ENCODE measurements at places on chromosomes 2 and 18.

DNA sequence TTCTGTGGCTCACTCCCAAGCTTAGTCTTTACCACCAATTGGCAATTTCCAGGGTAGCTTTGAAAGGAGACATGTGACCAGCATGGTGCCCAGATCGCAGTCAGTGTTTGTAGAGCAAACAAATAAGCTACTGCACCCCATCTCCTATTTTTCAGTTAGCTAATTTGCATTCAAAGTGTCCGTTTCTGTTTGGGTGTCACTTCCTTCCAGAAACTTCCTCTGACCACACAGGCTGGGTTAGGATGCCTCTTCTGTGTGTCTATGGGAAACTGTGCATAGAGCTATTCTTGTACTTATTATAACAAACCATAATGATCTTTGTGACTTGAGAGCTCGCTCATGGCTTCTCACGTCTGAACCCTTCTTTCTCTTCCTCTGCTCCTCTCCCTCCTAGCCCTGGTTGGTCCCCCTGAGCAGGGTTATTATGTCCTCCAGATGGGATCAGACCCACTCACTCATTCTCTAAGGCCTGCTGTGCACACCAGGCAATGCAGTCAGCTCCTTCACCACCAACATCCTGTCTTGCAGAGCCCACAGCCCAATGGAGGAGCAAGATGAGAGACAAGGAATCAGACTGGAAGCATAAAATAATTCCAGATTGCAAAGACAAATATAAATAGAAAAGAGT lies 101.2 kb upstream of the ALK start:
- no peak for DNase-seq

- peak; percentile 93 for DNase-seq
Measured at GRCh38 chr2:226701052-226701451, 98.6 kb downstream of the IRS1 start.

GRCh38 chr2:174585146-174585545 lies 12.5 kb downstream of the WIPF1 start:
- no peak for DNase-seq

- DNase-seq, result no peak
Measured at GRCh38 chr18:40878371-40878770, 1076.7 kb upstream of the PIK3C3 start.

- peak; percentile 54 for DNase-seq
Measured at GRCh38 chr2:151051574-151052220, 210.0 kb downstream of the RBM43 start.

DNA sequence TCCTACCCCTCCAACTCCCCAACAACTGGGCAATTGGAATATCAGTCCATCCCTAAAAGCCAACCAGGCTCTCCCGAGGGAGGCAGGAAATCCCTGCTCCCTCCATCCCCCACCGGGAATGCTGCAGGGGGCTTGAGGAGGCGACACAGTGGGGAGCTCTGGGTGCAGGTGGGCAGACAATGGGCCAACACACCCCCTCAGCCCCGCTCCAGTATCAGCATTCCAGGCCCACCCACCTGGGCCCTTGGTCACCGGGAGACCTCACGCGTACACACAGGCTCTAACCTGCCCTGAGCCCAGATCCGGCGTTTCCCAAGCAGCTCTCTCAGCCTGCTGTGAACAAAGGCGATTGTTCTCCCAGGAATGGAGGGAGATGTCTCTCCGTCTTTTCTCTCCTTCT lies 37.6 kb upstream of the FZD7 start:
- DNase-seq, result no peak

DNA sequence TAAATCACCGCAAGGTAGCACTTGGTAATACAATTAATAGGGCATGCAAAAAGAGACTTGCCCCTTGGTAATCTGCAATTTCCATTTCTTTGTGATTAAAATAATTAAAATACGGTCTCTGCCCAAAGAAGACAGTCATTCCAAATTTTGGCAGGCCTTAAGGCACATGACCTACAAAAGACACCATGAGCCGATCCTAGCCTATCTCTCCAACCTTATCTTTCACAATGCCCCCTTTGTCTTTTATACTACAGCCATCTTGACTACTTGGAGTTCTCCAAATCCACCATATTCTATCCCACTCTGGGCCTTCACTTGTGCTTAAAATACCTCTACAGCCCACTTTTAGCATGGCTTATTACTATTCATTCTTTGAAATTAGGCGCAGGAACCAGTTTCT lies 23.3 kb downstream of the CFAP210 start:
- DNase-seq, result no peak

DNA sequence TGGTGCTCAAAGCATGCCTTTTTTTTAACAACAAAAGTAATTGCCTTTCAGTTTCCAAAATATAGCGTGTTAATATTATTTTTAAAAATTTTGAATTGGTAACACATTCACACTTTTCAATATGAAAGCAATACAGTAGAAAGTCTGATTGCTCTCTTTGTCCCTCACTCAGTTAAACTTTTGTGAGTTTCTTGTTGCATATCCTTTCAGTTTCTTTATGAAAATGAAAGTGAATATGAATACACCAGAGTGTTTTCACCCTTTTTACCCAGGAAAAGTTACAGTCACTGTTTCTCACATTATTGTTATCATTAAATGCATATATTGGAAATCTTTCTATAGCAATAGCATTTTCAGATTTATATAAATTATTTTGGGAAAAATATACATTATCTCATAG lies 377.4 kb upstream of the CRIM1 start:
- no peak for DNase-seq

- DNase-seq, result no peak
Measured at GRCh38 chr2:118148133-118148532, 59.9 kb downstream of the INSIG2 start.

GRCh38 chr2:216066230-216066629 lies 15.4 kb downstream of the PECR start:
- DNase-seq, result no peak

- DNase-seq, result peak; percentile 83
Measured at GRCh38 chr2:1781291-1782080, 37.2 kb upstream of the PXDN start.

- peak; percentile 98 for DNase-seq
Measured at GRCh38 chr2:233059797-233060500, at the start of gene INPP5D. INPP5D (plus strand) TSS chr2:233060342; CDS start chr2:233060479, 137 bp downstream.

- DNase-seq, result peak; percentile 64
Measured at GRCh38 chr2:230885463-230886130, 20.9 kb downstream of the ITM2C start.

DNA sequence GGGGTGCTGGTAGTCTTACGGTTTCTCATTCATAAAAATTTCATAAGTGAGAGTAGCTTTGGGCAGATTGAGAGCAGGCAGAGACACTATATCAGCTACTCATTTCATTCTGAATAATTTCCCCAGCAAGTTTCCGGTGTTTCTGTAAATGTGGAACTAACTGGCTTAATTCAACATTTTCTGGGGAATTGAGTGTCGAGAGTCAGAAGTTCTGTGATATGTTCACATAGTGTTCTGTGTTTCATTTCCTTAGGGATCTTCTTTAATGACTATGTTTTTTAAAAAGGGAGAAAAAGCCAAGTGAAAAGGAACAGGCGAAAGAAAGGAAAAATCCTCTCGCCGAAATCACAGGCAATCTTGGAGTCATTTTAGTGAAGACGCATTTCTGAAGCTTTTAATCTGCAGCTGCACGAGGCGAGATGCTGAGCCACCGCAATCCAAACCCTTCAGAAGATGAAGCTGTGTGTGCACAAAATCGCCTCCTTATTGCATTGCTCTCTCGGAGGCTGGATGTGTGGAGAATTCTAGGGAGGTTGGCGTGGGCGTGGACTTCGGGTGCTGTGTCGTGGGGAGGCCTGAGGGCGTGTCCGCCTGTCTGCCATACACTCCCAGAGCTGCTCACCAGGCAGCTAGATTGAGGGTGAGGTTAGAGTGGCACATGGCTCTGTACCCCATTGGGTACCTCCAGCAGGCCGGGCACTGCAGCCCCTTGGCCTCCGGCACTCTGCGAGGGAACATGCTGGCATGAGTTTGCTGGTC lies 38.4 kb upstream of the HDAC4 start:
- no peak for DNase-seq

GRCh38 chr18:9803063-9803697 lies 82.6 kb upstream of the TXNDC2 start:
- DNase-seq, result no peak

- DNase-seq, result no peak
Measured at GRCh38 chr2:176747506-176747905, 465.1 kb upstream of the HNRNPA3 start.

DNA sequence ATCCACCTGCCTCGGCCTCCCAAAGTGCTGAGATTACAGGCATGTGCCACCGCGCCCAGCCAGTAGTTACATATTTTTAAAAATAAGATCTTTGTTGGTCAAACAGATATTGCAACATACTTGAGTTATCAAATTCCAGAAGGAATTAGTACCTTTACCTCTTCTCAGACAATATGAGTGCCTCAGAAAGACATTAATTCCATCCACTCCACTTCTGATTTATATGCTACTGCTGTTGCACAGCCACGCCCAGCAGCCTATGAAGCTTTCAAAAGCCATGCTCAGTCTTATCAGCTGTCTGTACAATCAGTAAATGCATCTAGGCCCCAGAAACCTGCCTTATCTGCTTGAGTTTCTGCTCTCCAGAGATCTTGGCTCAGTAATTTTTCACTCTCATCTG lies 47.8 kb downstream of the MEX3C start:
- no peak for DNase-seq

- peak; percentile 72 for DNase-seq
Measured at GRCh38 chr2:169828141-169828811, 1.0 kb downstream of the UBR3 start.

GRCh38 chr2:62801814-62802523 lies 96.5 kb downstream of the EHBP1 start:
- DNase-seq, result peak; percentile 40

DNA sequence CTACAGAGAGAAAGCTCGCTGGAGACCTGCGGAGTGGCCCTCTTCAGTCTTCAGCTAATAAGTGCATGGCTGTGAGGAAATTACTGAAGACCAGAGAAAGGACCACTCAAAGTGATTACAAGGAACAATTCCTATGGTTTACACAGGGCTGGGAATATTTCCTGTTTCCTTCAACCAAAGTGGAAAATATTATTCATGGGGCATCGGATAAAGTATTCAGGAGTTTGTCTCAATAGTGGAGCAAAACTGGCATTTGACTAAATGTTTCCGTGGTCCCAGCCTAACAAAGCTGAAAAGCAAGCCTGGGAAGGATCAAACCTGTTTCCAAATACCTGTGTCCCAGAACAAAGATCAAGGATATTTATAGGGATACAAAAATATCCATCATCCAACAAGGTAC lies 32.0 kb upstream of the CNGA3 start:
- no peak for DNase-seq

- DNase-seq, result no peak
Measured at GRCh38 chr2:47568164-47568850, 165.4 kb downstream of the MSH2 start.

GRCh38 chr2:168920504-168921157 lies 19.5 kb downstream of the G6PC2 start:
- DNase-seq, result peak; percentile 59

- DNase-seq, result no peak
Measured at GRCh38 chr2:210956101-210956500, 399.7 kb downstream of the CPS1 start.

DNA sequence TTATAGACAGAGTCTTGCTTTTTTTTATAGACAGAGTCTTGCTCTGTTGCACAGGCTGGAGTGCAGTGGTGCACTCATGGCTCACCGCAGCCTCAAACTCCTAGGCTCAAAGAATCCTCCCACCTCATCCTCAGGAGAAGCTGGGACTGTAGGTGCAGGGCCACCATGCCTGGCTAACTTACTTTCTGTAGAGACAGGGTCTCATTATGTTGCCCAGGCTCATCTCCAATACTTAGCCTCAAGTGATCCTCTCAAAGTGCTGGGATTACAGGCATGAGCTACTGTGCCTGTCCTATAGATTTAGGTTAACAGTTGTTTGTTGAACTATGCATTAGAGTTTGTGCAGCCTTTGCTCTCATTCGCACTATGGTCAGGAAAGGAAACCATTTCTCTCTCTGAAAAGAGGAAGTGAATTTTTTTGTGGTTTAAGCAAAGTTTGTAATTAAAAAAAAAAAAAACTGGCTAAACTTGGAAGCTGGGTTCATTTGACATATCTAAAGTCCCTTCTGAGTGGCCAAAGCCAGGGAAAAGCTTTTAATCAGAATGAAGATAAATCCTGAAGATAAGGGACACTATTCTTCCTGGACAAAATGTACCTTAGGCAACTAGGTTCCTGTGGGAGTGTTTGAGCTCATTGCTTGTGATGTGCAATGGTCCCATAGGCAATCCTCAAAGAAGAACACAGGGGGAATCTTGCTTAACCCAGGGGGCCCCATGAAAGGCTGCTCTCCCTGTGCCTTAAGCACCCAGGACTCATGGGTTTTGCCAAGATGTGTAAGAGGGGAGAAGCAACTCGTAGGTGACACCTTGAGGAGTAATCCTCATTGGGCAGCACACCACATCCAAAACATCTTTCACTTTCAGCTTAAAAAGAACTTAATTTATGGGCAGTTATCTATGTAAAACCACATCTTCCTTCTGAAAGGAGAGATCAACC lies 201.7 kb downstream of the MREG start:
- DNase-seq, result peak; percentile 86

DNA sequence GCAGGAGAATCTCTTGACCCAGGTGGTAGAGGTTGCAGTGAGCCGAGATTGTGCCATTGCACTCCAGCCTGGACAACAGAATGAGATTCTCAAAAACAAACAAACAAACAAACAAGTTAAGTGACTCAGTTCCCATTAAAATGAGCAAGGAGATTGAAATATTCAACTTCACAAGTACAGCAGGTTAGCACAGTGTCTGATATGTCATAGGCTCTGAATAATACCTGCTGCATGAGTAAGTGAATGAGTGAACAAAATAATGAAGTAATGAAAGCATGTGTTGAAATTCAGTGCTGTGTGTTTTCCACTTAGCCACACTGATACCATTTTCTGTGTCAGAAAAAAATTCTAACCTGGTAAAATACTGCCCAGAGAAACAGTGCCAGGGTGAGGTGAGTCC lies 41.9 kb upstream of the SETBP1 start:
- no peak for DNase-seq

- DNase-seq, result no peak
Measured at GRCh38 chr2:42793334-42794270, 1.2 kb upstream of the HAAO start.

GRCh38 chr2:95296011-95296410 lies 1.1 kb upstream of the KCNIP3 start:
- no peak for DNase-seq

- no peak for DNase-seq
Measured at GRCh38 chr2:152395572-152395971, 60.6 kb downstream of the FMNL2 start.

- no peak for DNase-seq
Measured at GRCh38 chr2:3681625-3682024, 21.8 kb upstream of the DCDC2C start.

GRCh38 chr18:5620289-5620688 lies 76.5 kb upstream of the EPB41L3 start:
- DNase-seq, result no peak

- DNase-seq, result no peak
Measured at GRCh38 chr2:105876191-105876590, 131.5 kb downstream of the NCK2 start.

DNA sequence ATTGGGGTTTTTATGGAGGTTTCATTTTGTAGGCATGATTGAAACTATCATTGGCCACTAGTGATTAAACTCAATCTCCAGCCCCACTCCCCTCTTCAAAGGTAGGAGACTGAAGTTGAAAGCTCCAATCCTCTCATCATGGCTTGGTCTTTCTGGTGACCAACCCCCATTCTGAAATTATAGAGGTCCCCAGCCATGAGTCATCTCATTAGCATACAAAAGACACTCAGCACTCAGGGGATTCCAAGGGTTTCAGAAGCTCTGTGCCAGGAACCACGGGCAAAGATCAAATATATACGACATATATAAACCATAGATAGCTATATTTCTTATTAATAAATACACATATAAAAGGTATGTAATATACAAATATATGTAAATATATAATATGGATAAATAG lies 256.0 kb upstream of the POU3F3 start:
- DNase-seq, result peak; percentile 18

GRCh38 chr2:233814056-233814835 lies 36.1 kb downstream of the MROH2A start:
- DNase-seq, result no peak
